A673 (cell line): ENCODE measurements at places on chromosomes 2 and 18. TPM values are rescaled to one million over a fixed set of nuclear protein-coding genes. Genes with fewer than 3 reads are reported as not detected.

DNA sequence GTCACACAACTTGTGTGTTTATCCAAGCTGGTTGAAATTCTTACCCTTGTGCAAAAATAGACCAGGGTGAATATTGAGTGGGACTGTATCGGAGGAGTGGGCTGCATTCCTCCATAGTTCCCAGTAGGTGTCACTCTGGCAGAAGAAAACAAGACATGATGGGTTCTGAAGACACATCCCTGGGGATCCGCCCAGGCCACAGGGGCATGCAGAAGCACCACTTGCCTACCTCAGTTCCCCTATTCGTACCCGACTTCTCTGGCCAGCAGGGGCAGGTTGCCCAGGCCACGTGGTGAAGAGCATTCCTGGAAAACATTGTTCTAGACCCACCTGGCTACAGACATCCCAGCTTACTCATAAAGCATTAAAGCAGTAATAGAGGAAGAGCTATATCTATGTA is 168.2 kb downstream of the FAM210A start:
- peak; percentile 68 for DNase-seq

GRCh38 chr18:32767400-32767799 is 5.4 kb downstream of the KLHL14 start:
- no peak for DNase-seq

- no peak for DNase-seq
These were observed 25.2 kb downstream of the OSBPL1A start for GRCh38 chr18:24372279-24372872.

DNA sequence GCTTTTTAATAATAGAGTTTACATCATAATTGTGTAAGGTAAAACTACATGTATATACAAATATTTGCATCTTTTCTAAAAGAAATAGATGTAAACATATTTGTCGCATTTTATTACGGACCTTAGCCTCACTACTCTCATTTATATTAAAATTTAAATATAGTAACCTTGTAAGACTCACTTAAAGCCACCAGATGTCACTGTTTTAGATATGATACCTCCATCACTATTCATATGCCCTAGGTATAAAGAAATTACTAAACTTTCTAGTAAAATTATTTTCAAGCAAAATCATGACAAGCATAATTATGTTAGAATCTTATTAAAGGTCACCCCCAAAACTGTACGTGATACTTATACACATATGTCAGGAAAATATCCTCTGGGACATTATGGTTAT is 674.3 kb upstream of the REG3G start:
- DNase-seq, result peak; percentile 53

Gene TYMS
- 319 and 339 TPM in 2 replicates for total RNA-seq

DNA sequence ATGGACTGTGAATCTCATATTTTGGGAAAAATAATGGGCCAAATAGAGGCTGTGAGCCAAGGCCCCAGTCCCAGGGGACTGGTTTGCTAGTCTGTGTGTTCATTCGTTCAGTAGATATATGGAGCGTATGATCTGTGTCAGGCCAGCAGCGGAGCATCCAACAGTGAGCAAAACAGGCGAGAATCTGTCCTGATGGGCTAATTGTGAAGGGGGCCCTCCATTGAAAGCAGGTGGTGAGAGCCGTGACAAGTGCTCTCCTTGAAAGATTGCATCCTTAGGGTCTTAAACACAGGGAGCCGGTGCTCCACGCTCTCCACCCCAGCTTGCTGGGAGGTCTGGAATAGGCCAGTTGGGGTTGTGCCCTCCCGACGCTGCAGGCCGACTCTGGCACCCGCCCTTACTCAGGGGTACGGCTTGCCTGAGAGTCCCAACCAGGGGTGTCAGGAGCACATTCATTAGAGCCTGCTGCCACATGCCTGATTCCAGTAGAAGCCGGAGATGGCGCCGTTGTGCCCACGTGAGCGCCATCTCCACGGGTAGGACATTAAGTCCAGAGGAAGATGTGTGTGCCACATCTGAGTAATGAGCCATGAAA is 213.3 kb downstream of the SH3RF3 start:
- no peak for DNase-seq

DNA sequence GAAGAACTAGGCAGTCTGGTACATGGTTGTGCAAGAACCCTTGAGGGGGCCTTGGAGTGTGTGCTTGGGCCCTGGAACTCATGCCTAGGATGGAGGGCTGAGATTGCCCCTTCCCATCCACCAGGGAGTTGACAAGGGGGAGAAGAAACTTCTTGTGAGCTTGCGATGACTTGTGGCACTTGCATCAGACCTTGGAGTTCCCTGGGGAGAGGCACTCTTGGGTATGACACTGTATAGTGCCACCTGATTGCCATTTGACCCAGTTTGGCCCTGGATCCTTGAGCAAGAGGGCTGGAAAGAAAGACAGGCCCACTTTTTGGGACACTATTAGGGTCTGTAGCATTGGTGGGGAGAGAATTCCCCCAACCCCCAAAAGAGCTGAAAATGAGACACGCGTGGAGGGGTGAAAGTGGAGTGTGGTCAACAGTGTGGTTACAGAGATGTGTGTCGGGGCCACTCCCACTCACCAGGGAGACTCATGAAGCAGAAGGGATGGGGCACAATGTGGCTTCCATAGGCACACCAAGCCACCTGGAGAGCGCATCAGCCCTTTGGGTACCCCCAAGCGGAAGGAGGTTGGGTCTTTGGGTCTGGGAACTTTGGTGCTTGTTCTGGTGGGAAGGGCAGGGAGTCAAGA is 101.3 kb downstream of the MSH2 start:
- no peak for DNase-seq

GRCh38 chr2:29097569-29097968 is 17.6 kb upstream of the CLIP4 start:
- no peak for DNase-seq

Gene CNTNAP5
- not detected in 2 replicates for total RNA-seq

Gene NAT8
- not detected in 2 replicates for total RNA-seq

DNA sequence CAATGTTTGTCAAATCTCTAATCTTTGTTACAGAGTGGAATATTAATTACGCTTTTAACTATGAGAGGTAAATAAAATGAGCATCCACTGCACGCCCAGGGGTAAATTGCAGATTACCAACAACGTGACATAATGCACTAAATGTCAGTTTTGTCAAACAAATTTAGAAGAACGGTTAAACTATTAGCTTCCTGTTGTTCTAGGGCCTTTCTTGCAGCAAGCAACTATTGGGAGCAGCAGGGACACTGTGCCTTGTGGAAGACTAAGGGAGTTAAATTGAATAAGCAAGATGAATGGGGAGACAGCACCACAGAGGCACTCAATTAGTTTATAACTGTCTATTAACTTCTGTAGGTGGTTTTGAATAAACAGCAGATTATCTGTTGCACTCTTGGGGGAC is 391.0 kb upstream of the RAB12 start:
- DNase-seq, result no peak

DNA sequence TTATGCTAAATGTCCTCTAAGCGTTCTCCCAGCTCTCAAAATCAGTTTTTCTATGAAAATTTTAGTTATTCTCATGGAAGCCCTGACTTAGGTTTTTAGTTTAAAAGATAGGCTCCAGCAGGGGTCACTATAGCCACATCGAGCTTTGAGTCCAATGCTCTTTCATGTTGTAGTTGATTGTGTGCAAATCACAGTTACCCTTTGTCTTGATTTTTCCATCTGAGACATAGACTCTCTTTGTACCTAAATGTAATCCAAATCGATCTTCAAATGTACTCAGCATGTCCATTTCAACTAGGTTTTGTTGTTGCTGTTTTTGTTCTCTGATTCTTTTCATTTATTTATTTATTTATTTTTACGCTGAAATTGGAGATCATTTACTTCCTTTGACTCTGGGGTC is 26.4 kb upstream of the MSTN start:
- peak; percentile 76 for DNase-seq

Gene PGAP1
- 40.4 and 46.8 TPM in 2 replicates for total RNA-seq

DNA sequence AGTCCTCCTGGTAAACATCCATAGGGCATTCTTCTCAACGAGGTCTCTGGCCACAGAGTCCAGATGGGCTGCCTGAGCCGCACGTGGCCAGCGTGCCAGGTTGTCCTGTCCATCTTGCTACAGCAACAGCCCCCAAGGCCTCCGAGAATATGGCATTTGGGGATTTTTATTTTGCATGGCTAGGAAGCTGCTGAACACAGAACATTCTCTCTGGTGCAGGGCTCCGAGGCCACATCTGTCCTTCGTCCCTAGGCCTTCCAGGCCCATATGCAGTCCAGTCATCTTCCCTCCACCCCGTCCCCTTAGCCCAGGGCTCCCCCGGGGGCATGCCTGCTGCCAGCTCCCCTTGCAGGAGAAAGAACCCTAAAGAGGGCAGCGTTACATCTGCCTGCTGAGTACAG is 2.3 kb downstream of the HDAC4 start:
- no peak for DNase-seq

Gene STK25
- total RNA-seq, result 171 and 190 TPM in 2 replicates

Gene MYOM1
- 0.37 and 0.46 TPM in 2 replicates for total RNA-seq

DNA sequence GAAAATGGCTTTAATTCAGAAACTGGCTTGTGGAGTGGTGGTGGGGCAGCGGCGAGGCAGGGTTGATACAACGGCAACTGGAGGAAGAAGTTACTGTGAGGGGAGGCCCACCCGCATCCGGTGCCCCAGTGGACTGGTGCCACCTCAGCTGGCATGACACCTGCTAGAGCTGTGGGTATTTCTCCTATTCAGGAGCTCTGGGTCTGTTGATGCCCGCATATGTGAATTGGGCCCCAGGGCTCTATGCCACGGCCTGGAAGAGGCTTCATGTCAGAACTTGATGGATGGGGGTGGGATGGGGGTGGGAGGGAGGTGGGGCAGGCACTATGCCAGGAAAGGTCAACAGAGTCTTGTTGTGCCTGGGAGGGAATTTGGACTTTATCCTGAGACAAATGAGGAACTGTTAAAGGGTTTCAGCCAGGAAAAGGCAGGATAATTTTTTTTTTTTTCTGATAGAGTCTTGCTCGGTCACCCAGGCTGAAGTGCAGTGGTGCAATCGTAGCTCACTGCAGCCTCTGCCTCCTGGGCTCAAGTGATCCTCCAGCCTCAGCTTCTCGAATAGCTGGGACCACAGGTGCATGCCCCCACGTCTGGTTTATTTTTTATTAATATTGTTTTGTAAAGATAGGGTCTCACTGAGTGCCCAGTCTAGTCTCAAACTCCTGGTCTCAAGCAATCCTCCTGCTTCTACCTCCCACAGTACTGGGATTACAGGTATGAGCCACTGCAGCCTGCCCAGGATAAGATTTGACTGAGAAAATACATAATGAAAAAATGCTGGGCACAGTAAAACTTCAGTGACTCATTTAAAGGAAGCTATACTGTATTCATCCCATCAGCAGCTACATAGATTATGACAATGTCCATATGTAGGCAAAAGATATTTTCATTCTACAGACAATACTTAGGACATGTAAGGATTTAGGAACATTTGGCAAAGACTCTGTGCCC is 52.6 kb downstream of the SH2D6 start:
- no peak for DNase-seq

DNA sequence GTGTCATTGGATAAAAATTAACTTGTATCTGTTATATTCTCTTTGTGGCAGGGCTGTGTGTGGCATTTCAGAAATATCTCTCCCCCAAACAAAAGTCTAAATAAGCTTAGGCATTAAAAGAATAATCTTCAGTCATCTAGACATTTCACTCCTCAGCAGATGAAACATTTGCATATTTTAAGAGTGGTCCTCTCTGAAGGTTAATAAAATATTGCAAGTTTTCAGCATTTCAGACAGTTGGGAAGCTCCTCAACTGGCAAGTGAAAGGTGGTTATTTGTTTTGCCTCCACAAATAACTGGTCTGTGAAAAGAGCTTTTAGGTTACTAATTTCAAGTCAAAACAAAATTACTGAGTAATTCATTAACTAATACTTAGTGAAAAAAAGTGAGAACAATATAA is 462.6 kb downstream of the EPHA4 start:
- DNase-seq, result no peak

- DNase-seq, result no peak
These were observed 31.4 kb downstream of the COLEC11 start for GRCh38 chr2:3626118-3626811.

DNA sequence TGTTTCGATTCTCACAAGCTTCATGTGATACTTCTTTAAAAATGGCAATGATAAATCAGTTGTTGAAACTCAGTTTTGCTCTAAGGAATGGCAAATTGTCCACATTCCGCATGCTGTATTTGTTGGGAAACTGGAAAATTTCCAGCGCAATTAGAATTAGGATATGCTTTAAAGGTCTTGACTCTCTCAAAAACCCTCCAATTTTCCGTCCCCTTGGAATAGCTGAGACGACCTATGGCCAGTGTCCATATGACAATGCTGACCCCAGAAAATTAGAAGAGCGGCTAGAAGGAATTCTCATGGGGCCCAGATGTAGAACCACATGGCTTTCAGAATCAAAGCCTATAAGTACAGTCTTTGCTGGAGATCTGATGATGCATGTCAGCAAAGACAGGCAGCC is 170.8 kb downstream of the TMEM18 start:
- no peak for DNase-seq

Gene TLX2
- total RNA-seq, result not detected in 2 replicates

GRCh38 chr2:177602611-177603164 is 210.1 kb downstream of the AGPS start:
- DNase-seq, result no peak
